ENCODE measurements at places on chromosomes 13 and 19.

DNA sequence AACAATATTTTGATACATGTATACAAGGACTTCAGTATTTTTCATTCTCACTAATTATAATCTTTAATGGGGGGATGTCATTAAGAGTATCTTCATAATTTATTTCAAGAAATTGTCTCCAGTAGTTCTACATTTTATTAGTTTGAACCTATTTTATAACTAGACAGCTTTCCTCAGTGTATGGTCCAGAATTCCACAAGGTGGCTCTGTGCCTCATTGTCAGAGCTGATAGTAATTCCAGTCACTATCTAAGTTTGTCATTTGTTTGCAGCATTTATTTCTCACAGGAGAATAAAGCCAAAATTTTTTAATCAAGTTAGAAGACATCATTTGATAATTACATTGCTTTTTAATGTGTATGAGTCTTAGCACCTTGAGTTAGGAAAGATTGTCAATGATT lies 1633.0 kb upstream of the PCDH20 start:
- DNase-seq: no peak

DNA sequence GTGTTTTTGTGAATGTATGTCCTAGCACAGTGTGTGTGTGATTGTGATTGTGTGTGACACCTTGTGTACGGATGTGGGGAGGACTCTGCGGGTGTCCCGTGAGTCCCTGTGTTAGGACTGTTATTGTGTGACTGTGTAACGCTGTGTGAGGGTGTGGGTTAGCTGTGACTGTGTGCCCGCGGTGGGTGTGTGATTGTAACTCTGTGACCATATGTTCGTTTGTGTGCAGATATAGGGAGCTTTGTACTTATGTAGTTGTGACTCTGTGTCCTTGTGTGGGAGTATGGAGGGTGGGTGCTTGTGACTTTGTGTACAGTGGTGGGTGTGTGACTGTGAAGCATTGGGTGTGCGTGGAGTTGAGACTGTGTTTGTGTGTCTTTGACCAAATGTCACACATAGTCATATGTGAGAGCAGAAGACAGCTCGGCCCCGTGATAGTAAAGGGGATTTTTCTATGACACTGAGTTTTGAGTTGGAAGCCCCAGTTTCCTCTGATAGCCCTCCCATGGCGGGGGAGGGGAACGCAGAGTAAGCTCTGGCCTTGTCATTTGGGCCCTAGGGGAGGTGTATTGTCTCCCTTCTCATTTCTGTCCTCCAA lies 949 bp upstream of the ZNF260 start:
- DNase-seq: no peak

GRCh38 chr19:13172346-13173138 lies 22.3 kb downstream of the IER2 start:
- DNase-seq: peak; percentile 66

DNA sequence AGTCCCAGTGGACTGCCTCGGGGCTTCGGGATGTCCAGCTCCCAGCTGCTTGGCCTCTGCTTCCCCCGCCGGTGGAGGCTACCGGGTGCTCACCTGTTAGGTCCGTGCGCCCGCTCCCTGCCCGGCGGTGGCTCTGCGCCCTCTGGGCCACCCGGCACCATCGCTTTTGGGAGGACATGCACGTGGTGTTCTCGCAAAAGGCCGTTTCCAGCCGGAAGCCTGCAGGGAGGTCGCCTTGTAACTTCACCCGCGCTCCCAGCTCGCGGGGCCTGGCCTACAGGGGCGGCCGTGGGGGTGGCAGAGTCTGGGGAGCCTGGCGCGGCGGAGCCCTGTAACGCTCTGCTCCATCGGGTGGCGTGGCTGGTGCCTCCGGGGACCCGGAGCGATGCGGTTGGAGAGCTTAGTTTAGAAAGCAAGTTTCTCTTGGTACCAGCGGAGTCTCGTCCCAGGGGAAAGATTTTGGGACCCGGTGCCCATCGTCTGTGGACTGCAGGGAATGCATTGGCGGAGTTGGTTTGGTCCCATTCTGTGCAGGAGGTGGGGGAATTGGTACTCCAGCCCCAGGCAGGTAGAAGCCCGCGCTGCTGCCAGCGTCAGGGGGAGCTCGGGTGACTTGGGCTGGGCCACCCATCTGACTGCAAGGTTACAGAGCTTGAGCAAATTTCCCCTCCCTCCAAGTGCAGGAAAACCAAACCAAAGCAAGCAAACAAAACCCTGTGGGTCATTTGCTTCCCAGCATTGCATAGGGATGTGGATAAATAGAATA lies 673 bp downstream of the SPATA13 start:
- DNase-seq: peak; percentile 18

DNA sequence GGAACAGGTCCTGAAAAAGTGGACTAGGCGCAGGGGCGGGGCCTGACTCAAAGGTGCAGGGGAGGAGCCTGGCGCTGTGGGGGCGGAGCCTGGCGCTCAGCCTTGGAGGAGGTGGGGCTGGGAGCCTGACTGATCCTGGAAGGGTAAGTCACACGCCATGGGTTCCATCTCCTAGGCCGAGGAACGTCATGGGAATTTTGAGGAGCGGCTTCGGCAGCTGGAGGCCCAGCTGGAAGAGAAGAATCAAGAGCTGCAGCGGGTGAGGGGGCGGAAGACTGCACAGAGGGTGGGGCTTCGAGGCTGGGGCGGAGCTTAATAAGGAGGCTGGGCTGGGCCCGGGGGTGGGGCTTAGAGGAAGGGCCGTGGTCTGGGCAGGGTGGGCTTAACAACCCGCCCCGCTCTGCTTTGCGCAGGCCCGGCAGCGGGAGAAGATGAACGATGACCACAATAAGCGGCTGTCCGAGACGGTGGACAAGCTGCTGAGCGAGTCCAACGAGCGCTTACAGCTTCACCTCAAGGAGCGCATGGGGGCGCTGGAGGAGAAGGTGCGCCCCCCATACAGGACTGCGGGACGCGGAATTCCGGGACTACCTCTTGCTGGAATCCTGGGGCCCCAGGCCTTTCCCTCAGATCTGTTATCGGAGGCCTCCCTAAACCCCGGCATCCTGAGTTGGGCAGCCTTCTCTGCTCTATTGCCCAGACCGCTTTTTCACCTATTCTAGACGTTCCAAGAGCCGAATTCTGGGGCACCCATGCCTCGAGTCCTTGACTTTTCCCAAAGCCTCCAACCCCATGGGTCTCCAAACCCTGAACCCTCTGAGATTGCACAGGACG lies 14.5 kb downstream of the PPFIA3 start:
- no peak for DNase-seq

All from stimulated activated CD8-positive, alpha-beta memory T cell treated with anti-CD3 and anti-CD28 coated beads, Interleukin-4, amount 100 ng/mL, for 1 hour (primary cell).